ENCODE measurements at places on chromosomes 7 and 10. TPM values are rescaled to one million over a fixed set of nuclear protein-coding genes. Genes with fewer than 3 reads are reported as not detected.
A peak's percentile ranks its signal among the peaks of the same experiment; 100 is the strongest.

- H3K27me3 ChIP-seq: peaks cover 18% of the 10 kb centered on the region
- no peak for DNase-seq
- H3K4me3 ChIP-seq: no peak overlapping the region
- H3K27ac ChIP-seq: no peak overlapping the region
- no peaks in the 10 kb centered on the region for H3K4me1 ChIP-seq
Measured at GRCh38 chr7:73721377-73721817, 1.9 kb upstream of the STX1A start.

DNA sequence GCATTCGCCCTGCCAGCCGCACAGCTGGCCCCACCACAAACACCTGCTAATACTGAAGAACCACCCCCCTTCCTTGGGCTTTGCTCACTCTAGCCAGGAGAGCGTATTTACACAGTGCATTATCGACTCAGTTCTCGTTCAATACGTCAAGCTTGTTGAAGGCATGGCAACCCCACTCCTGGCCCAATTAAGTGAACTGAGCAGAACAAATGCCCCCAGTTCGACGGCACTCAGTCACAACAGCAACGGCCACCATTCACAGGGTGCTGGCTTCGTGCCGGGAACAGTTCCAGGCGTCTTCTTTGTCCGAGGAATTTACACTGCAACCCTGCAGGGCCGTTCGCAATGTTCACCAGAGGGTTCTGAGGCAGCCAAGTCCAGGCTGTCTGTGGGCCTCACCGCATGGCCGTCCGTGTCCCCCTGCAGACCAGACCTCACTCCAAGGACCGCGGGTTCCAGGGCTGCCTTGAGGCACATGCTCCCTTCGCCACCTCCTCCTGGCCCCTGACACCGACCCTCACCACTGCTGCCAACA lies 175.3 kb downstream of the DIP2C start:
- peaks cover 17% of the 10 kb centered on the region for H3K27me3 ChIP-seq
- H3K27ac ChIP-seq: no peak overlapping the region
- no peaks in the 10 kb centered on the region for H3K36me3 ChIP-seq
- no peak overlapping the region for H3K4me3 ChIP-seq

DNA sequence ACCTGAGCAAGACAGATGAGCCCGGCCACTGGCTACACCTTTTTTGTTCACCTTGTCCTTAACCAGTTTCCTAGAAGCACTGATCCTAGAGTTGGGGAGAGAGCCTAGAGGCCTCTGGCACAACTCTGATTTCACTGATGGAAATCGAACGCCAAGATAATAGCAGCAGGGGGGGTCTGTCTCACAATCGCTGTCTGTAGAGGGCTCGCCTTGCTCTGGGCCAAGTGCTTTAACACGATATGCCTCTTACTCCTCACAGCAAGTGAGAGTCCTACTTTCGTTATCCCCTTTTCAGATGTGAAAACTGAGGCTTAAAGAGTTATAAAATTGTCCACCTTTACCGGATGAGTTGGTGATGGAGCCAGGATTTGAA lies 472 bp downstream of the RASSF4 start:
- peak overlapping the region; percentile 58 for H3K4me3 ChIP-seq
- no peaks in the 10 kb centered on the region for H3K36me3 ChIP-seq
- peaks cover 1% of the 10 kb centered on the region for H3K27me3 ChIP-seq
- H3K27ac ChIP-seq: no peak overlapping the region

Gene SLC26A5
- total RNA-seq: 0.40 TPM

Gene NANOS1
- 3.1 TPM for total RNA-seq

GRCh38 chr7:138886501-138886917 lies 88.5 kb upstream of the ATP6V0A4 start:
- no peaks in the 10 kb centered on the region for H3K36me3 ChIP-seq
- no peak overlapping the region for H3K4me3 ChIP-seq
- H3K27ac ChIP-seq: no peak overlapping the region
- no peak for DNase-seq
- H3K4me1 ChIP-seq: no peaks in the 10 kb centered on the region
- no peaks in the 10 kb centered on the region for H3K27me3 ChIP-seq

- H3K36me3 ChIP-seq: no peaks in the 10 kb centered on the region
- DNase-seq: no peak
- H3K27ac ChIP-seq: no peak overlapping the region
- H3K27me3 ChIP-seq: no peaks in the 10 kb centered on the region
Measured at GRCh38 chr10:129870961-129871621, 93.0 kb downstream of the EBF3 start.

DNA sequence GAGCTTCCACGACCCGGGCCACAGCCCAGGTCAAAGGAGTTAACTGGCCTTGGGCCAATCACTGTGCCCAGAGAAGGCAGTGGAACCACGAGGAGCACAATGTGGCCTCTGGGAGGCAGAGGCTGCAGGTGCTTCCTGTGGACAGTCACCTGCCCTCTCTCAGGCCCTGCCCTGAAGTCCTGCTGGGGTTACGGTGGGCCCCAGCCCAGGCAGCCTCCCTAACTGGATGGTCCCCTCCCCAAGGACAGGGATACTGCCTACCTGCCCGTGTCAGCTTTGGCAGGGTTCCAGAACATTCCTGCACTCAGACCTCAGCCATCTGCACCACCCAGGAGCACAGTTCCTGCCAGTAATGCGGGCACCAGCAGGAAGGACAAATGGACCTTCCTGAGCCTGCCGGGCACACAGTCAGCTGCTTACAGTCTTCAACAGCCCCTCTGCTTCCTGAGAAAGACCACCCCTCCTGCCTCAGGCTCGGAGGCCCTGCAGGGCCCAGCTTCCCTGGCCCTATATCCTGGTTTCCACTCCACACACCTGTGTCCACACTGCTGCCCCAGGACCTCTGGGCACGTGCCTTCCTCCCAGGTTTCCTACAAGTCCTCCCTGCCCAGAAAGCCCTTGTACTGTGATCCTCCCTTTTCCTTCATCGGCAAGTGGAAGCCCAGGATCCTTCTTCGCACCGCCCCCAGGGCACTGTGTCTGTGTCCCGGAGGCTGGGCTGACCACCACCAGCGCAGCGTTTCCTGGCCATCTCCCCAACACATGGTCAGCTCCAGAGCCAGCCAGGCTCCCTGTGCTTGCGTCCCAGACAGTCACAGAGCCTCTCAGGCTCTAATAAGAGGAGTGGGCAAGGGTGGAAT lies 23.3 kb downstream of the WDR86 start:
- no peak overlapping the region for H3K4me3 ChIP-seq
- H3K27ac ChIP-seq: no peak overlapping the region
- H3K36me3 ChIP-seq: no peaks in the 10 kb centered on the region
- H3K4me1 ChIP-seq: peaks cover 13% of the 10 kb centered on the region
- peaks cover 23% of the 10 kb centered on the region for H3K27me3 ChIP-seq

Gene PTCD1
- total RNA-seq: 7.5 TPM

Gene PCLO
- total RNA-seq: 3.2 TPM

- H3K4me1 ChIP-seq: peaks cover 4% of the 10 kb centered on the region
- no peaks in the 10 kb centered on the region for H3K36me3 ChIP-seq
- no peak for DNase-seq
- no peaks in the 10 kb centered on the region for H3K27me3 ChIP-seq
- no peak overlapping the region for H3K27ac ChIP-seq
- H3K4me3 ChIP-seq: no peak overlapping the region
Measured at GRCh38 chr7:102170393-102170970, 116.2 kb upstream of the SH2B2 start.

GRCh38 chr10:70772627-70773026 lies 12.6 kb downstream of the TBATA start:
- no peaks in the 10 kb centered on the region for H3K4me1 ChIP-seq
- DNase-seq: no peak
- no peaks in the 10 kb centered on the region for H3K36me3 ChIP-seq
- no peaks in the 10 kb centered on the region for H3K27me3 ChIP-seq
- H3K27ac ChIP-seq: no peak overlapping the region
- H3K4me3 ChIP-seq: no peak overlapping the region

DNA sequence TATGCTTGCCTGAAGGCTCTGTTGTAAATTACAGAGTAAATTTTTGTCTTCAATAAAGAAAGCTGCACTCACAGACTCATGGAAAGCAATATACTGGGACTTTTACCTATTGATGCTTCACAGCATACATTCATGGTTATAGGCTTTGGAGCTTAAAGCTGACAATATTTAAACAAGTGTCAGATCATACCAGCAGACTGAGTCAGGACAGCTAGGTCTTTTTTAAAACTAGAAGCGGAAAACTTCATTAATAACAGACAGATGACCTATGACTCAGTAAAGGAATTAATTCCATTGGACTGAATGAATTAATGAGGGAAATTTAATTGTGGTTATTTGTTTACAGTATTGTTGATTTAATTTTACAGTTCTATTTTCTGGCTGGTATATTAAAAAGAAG lies 165.8 kb upstream of the DGKB start:
- no peak overlapping the region for H3K4me3 ChIP-seq
- DNase-seq: no peak
- no peaks in the 10 kb centered on the region for H3K27me3 ChIP-seq
- H3K27ac ChIP-seq: no peak overlapping the region
- H3K36me3 ChIP-seq: no peaks in the 10 kb centered on the region

Gene GIMAP5
- not detected for total RNA-seq

Gene TEX36
- total RNA-seq: not detected

- no peak overlapping the region for H3K4me3 ChIP-seq
- H3K4me1 ChIP-seq: no peaks in the 10 kb centered on the region
- no peak for DNase-seq
- no peaks in the 10 kb centered on the region for H3K27me3 ChIP-seq
Measured at GRCh38 chr7:30074422-30075030, 46.3 kb downstream of the PLEKHA8 start.

- H3K27ac ChIP-seq: no peak overlapping the region
- no peaks in the 10 kb centered on the region for H3K36me3 ChIP-seq
- DNase-seq: no peak
- no peaks in the 10 kb centered on the region for H3K4me1 ChIP-seq
- peaks cover 5% of the 10 kb centered on the region for H3K27me3 ChIP-seq
Measured at GRCh38 chr7:4751398-4751947, 23.9 kb upstream of the AP5Z1 start.

- 0 out of 2 replicates have a peak, but pooled peaks cover 2% of the 10 kb centered on the region for H3K4me1 ChIP-seq
- H3K27me3 ChIP-seq: no peaks in the 10 kb centered on the region
- no peak for DNase-seq
- no peak overlapping the region for H3K4me3 ChIP-seq
- no peaks in the 10 kb centered on the region for H3K36me3 ChIP-seq
- H3K27ac ChIP-seq: no peak overlapping the region
Measured at GRCh38 chr7:336810-337566, 47.0 kb downstream of the FOXL3 start.

DNA sequence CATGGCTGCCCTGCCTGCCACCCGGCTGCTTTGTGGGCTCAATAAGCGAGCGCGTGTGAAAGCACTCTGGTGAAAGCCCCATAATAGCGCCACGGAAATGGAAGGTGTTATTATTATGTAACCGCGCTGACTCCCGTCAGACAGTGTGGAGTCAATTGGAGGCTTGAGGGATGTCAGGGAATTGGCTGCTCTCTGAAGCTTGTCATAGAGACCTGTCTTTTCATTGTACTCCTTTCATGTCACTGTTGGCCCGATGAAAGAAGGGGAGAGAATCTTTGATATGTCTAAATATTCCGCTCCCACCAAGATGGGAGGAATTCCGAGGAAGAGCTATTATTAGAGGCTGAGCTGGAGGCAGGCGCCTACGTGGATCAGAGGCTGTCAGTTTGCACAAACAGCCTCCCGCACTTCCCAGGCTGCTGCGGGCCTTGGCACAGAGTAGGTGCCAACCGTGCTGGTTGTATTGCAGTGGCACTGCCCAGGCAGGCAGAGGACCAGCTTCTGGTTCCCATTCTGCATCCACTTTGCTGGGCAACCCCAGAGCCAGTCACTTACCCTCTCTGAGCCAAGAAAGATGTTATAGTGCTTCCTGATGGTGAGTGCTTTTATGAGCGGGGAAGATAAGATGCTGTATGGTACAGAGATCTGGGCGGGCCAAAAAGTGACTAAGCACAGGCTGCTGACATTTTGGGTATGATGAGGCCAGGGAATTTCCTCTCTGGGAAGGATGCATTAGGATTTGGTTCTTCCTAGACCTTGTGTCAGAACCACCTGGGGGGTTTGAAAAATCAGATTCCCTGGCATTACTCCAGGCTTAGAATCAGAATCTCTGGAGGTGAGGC lies 151.4 kb downstream of the RPS24 start:
- H3K27ac ChIP-seq: no peak overlapping the region
- DNase-seq: no peak
- no peaks in the 10 kb centered on the region for H3K36me3 ChIP-seq
- no peak overlapping the region for H3K4me3 ChIP-seq
- no peaks in the 10 kb centered on the region for H3K4me1 ChIP-seq
- H3K27me3 ChIP-seq: no peaks in the 10 kb centered on the region

DNA sequence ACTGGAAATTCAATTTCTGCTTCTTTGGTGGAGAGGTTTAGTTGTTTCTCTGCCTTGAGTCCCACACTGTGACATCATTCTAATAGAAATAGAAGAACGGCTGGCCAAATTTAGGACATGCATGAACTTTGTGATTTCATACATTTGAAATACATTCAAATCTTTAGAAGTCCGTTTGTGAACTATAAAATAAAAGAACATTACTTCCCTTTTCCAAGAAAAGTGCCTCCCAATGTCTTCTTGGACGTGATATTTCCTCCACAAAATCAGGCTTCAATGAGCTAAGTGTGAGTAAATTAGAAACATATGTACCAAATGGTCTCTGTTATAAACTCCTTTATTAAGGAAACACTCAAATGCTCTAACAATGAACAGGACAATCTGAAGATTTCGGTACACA lies 314.5 kb upstream of the AKR1E2 start:
- no peaks in the 10 kb centered on the region for H3K36me3 ChIP-seq
- no peak overlapping the region for H3K4me3 ChIP-seq
- no peaks in the 10 kb centered on the region for H3K27me3 ChIP-seq
- H3K27ac ChIP-seq: no peak overlapping the region
- no peak for DNase-seq

DNA sequence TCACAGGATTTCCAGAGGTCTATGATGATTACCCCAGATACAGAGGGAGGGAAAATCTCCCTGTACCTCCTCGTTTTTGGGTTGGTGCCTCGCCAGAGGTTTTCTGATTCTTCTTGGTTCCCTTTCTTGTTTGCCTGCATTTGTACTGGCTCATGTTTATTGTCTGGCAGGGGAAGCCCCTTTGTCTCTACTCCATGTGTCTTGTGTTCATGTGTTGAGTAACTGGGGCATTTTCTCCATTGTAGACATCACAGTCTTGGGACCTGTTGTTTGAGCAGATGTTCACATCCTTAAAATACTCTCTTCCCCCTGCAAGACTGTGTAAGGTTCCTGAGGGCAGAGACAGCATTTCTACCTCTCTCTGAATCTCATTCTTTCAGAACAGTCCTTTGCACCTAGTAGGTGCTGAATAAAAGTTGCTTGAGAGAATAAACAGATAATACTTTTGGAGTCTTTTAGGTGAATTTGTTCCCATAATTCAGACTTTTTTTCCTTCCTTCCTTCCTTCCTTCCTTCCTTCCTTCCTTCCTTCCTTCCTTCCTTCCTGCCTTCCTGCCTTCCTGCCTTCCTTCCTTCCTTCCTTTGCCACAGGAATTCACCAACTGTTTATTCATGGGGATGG lies 25.1 kb downstream of the CDK14 start:
- no peaks in the 10 kb centered on the region for H3K36me3 ChIP-seq
- H3K27me3 ChIP-seq: no peaks in the 10 kb centered on the region
- no peak for DNase-seq
